GM12891 (cell line): ENCODE measurements at places on chromosomes 16 and 17.

GRCh38 chr17:9402590-9403199 is 172.9 kb downstream of the STX8 start:
- DNase-seq = no peak

GRCh38 chr17:64742326-64742725 is 80.2 kb upstream of the SMURF2 start:
- no peak for DNase-seq

DNA sequence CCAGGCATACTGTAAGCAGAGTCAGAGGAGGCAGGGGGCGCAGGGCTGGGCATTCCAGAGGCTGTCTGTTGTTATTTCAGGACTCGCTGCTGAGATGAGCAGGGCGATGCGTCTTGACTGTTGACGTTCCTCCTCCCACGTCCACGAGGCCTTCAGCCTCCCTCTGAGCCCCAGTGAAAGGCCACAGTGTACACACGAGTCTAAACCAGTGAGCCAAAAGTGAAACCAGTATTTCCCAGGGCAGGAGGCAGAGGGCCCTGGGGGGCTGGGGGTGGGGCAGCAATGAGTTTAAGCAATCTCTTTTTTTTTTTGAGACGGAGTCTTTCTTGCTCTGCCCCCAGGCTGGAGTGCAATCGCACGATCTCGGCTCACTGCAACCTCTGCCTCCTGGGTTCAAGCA is 21.5 kb downstream of the SMTNL2 start:
- DNase-seq = peak; percentile 23

DNA sequence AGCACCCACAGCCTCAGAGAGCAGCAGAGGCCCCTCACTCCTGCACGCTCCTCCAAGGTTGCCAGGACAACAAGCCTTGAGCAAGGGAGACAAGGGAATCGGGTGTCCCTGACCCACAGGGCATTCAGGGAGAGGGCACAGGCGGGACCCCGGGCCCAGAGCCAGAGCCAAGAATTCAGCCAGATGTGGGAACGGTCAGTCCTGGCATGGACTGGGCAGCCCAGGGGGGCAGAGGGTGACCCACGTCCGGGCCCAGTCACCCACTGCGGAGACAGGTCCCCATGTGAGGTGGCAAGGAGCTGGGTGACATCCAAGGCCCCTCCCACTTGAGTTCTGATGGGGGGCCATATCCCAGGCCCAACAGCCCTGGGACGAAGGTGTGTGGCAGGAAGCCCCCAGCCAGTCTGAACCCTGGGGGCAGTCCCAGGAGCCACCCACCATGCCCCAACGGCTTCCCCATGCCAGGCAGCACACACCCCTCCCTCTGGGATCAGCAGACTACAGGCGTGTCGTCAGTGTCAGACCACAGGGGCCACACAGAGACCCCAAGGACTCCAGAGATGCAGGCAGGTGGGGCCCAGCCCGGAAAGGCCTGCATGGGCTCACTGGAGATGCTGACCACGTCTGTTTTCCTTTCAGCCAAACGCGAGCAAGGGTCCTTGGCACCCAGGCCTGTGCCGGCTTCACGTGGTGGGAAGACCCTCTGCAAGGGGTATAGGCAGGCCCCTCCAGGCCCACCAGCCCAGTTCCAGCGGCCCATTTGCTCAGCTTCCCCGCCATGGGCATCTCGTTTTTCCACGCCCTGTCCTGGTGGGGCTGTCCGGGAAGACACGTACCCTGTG is 23.0 kb downstream of the USP6 start:
- DNase-seq = no peak

- no peak for DNase-seq
Measured at GRCh38 chr17:43406676-43407645, 8.2 kb downstream of the ARL4D start.

GRCh38 chr16:85291302-85292148 is 179.3 kb upstream of the CIBAR2 start:
- no peak for DNase-seq

GRCh38 chr17:81074875-81075274 is 39.9 kb downstream of the BAIAP2 start:
- no peak for DNase-seq

DNA sequence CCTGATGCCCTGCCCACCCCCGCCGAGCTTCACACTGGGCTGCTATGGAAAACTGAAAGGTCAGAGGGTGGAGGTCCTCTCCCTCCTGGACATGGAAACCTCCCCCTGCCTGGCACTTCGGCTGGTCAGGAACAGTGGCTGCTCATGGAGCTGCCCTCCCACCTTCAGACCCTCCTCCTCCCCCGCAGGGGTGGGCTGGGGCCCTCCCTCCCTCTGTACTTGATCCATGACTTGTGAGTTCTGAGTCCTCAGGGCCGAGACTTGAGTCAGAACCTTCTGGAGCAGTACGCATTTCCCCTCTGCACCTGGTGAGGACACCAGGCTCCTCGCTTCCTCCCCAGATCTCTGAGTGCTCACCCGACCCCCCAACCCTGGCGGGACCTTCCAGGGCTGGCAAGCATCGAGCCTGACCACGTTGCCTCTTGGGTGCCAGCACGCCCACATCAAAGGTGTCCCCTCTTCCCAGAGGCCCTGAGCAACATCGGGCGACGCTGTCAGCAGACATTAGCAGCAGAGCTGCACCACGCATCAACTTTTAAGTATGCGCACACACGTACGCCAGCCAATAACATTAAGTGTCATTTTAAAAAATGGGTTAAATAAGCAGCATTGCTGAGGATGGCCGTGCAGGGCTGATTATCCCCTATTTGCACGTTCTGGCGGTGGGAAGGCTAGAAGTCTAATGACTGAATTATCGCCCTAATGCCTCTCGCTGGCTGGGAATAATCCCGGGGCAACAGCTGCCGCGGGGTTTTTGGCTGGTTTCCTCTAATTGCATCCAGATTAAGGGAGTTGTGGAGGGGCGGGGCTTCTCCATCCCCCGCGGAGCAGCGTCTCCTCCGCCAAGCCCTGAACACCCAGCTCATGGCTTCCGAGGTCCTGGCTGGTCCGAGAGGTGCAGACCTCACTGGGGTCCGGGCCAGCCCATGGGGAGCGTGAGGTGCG is 98.0 kb downstream of the TBC1D16 start:
- no peak for DNase-seq

- no peak for DNase-seq
Measured at GRCh38 chr17:69404399-69404798, 10.1 kb upstream of the MAP2K6 start.

- no peak for DNase-seq
Measured at GRCh38 chr16:67963292-67963661, 5.2 kb downstream of the SLC12A4 start.

GRCh38 chr16:2358811-2359210 is 18.3 kb upstream of the ABCA3 start:
- DNase-seq = no peak

GRCh38 chr17:19958023-19958422 is 19.6 kb downstream of the AKAP10 start:
- DNase-seq = no peak

- peak; percentile 49 for DNase-seq
Measured at GRCh38 chr17:3845291-3845620, 790 bp downstream of the NCBP3 start.

DNA sequence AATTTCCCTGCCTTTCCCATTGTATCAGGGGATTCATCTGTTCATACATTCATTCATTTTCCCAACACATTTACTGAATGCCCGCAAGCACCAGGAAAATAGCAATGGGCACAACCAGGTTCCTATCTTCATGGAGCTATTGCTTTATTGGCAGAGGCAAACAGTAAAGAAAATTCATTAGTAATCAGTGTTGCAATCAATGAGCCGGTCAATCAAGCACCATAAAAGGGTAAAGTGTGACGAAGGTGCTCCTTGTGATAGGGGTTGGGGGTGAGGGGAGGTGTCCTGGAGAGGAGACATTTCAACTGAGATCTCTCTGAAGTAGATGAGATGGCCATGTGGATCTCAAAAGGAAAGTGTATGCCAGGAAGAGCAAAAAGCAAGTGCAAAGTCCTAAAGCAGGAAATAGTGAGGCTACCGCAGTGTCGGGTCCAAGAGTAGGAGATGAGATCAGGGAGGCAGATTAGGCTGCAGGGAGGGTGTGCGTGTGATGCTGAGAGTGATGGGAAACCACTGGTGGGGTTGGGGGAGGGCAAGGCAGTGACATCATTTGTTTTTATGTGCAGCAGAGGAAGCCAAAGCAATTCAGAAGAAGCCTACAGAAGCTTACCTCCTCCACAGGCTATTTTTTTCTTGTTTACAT is 28.4 kb downstream of the CDH13 start:
- no peak for DNase-seq

- no peak for DNase-seq
Measured at GRCh38 chr17:62587554-62587953, 39.9 kb upstream of the MRC2 start.

- DNase-seq = peak; percentile 73
Measured at GRCh38 chr16:66474750-66475199, 47.7 kb downstream of the BEAN1 start.

DNA sequence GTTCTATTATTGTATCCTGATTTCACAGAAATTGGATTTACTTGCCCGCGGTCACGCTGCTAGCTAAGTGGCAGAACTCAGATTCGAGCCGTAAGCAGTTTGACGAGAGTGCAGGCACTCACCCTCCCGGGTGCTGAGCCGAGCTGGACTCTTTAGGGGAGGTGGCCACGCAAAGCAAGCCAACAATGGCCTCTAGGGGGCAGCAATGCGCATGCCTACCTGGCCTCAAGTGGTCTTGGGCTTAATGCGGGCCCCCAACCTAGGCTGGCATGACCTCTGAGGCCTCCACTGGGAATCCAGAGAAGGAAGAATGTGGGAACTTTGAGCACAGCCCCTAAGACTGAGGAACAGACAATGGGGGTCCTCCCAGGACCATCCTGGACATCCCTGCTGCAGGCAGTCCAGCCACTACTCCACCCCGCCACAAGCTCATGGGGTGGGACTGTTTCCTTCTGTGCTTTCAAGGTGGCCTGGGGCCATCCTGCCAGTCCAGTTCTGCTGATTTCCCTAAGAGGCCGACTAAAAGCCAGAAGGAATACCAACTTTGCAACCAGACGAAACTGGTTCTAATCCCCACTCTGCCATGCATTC is 276.5 kb downstream of the XYLT1 start:
- peak; percentile 31 for DNase-seq

GRCh38 chr16:3020604-3021448 is 658 bp downstream of the TNFRSF12A start:
- DNase-seq = no peak

GRCh38 chr17:48692049-48692448 is 30.3 kb downstream of the PRAC1 start:
- no peak for DNase-seq

GRCh38 chr16:85639529-85640253 is 26.6 kb downstream of the GSE1 start:
- no peak for DNase-seq

GRCh38 chr16:17364319-17365210 is 106.2 kb downstream of the XYLT1 start:
- DNase-seq = no peak

- no peak for DNase-seq
Measured at GRCh38 chr17:58556833-58557250, 42.4 kb upstream of the MTMR4 start.
